HepG2 (cell line): ENCODE measurements at places on chromosomes 12 and 14.

DNA sequence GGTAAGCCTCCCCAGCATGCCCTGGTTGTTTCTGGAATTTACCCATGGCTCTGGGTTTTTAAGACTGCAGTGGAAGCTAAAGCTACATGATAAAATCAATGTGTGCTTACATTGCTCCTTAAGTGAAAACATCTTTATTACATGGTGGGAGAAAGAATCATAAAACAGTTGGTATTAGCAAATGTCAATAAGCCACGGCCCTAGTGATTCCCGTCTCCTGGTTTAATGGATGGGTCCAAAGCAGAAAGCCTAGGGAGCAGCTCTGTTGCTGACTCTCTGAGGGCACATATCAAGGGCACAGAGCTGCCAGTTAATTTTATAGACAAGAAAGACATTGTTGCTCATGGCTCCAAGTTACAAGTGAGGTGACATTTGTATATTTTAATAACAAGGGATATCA lies 127.9 kb downstream of the MYRFL start:
- H3K27me3 ChIP-seq: no peaks in the 10 kb centered on the region
- H3K4me3 ChIP-seq: no peak overlapping the region
- DNase-seq: no peak
- no peaks in the 10 kb centered on the region for H3K36me3 ChIP-seq
- no peaks in the 10 kb centered on the region for H3K4me1 ChIP-seq
- no peak overlapping the region for H3K27ac ChIP-seq

DNA sequence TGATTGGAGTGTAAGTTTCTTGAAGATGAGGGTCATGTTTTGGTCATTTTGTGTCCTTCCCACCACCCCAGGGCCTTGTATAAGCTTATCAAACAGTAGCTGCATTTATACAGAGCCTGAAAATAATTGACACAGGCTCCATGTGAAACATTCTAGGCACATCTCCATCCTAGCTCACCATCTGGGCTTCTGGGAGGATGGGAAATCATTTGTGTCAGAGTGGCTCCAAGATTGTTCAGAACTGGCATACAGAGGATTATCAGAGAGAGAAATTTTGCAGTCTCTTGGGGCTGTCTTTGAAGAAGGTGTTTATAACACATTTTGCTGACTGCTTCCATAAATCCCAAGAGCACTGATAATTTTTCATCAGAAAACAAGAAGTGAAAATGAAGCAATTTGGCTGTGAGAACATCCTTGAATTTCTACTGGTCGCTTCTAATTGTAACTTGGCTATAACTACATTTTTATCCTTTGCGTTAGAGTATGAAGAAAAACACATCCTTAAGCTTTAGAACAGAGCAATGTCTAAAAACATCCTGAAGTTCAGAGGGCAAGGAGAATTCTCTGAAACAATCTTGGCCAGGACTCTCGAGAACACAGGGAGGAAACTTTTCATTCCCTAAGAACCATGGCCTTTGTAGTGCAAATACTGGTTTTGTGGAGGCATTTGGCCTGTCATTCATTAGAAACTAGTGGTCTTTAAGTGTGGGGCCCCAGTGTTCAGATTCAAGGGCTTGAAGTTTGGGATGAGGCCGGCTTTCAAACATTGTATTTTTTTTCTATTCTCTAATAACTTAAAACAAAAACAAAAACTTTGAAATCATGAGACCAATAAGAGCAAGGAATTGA lies 151.1 kb downstream of the DACT1 start:
- DNase-seq: no peak
- H3K36me3 ChIP-seq: no peaks in the 10 kb centered on the region
- H3K27me3 ChIP-seq: no peaks in the 10 kb centered on the region
- no peak overlapping the region for H3K27ac ChIP-seq
- no peak overlapping the region for H3K4me3 ChIP-seq
- H3K4me1 ChIP-seq: no peaks in the 10 kb centered on the region

- H3K4me1 ChIP-seq: peaks cover 18% of the 10 kb centered on the region
- H3K27me3 ChIP-seq: no peaks in the 10 kb centered on the region
- H3K36me3 ChIP-seq: peaks cover 52% of the 10 kb centered on the region
- no peak for DNase-seq
Measured at GRCh38 chr14:50928002-50928635, 16.2 kb downstream of the PYGL start.

DNA sequence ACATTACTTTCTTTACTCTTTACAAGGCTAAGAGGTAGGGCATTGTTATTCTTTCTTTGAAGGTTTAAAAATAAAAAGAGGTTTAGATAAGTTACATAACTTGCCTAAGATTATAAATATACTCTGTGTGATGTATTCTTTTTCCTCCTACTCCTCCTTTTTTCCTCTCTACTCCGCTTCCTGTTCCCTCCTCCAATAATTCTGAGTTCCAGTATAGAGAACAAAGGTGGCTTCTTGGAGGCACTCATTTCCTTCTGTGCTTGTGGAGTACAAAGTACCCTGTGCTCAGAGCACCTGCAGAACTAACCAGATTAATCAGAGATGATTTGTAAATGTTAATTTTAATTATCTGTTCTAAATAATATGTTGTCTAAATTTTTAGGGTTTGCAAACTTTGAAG lies 11.3 kb downstream of the LRRC9 start:
- no peaks in the 10 kb centered on the region for H3K4me1 ChIP-seq
- DNase-seq: no peak
- no peak overlapping the region for H3K4me3 ChIP-seq
- H3K27me3 ChIP-seq: no peaks in the 10 kb centered on the region
- H3K36me3 ChIP-seq: no peaks in the 10 kb centered on the region

- no peak overlapping the region for H3K27ac ChIP-seq
- peaks cover 42% of the 10 kb centered on the region for H3K36me3 ChIP-seq
- no peak overlapping the region for H3K4me3 ChIP-seq
- DNase-seq: no peak
- H3K27me3 ChIP-seq: no peaks in the 10 kb centered on the region; the same call in 1 of the 2 replicates
Measured at GRCh38 chr12:111445726-111446581, 40.2 kb downstream of the SH2B3 start.

- H3K27ac ChIP-seq: no peak overlapping the region
- no peaks in the 10 kb centered on the region for H3K36me3 ChIP-seq
- DNase-seq: no peak
Measured at GRCh38 chr12:97321621-97322020, 141.0 kb upstream of the RMST start.

GRCh38 chr14:70893858-70894291 lies 13.4 kb upstream of the PCNX1 start:
- DNase-seq: no peak
- peaks cover 39% of the 10 kb centered on the region for H3K4me1 ChIP-seq
- H3K4me3 ChIP-seq: no peak overlapping the region
- H3K36me3 ChIP-seq: no peaks in the 10 kb centered on the region
- no peaks in the 10 kb centered on the region for H3K27me3 ChIP-seq
- no peak overlapping the region for H3K27ac ChIP-seq

DNA sequence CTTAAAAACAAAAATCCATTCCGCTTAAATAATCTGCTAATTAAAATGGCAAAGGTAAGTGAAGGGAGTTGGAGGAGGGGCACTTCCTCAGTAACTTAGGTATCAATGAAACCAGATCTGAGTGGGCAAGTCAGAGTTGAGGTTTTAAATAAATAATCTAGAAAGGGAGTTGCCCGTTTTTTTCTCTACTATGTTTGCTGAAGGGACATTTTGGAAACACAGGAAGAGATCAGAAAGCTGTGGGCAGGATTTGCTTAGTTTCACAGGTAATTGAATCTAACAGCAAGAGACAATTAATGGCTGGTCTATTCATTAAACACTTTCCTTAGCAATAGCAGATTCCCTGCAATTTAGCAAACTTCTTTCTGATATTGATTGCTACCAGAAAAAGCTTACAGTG lies 186.0 kb upstream of the ABCD2 start:
- H3K27me3 ChIP-seq: no peaks in the 10 kb centered on the region
- no peak for DNase-seq
- H3K4me1 ChIP-seq: no peaks in the 10 kb centered on the region
